Stimulated activated CD8-positive, alpha-beta memory T cell treated with anti-CD3 and anti-CD28 coated beads, Interleukin-7, amount 100 ng/mL, for 1 hour (primary cell): ENCODE measurements at places on chromosomes 3 and 15.

GRCh38 chr3:76754247-76754646, 285.7 kb upstream of the ROBO2 start:
- DNase-seq = no peak

DNA sequence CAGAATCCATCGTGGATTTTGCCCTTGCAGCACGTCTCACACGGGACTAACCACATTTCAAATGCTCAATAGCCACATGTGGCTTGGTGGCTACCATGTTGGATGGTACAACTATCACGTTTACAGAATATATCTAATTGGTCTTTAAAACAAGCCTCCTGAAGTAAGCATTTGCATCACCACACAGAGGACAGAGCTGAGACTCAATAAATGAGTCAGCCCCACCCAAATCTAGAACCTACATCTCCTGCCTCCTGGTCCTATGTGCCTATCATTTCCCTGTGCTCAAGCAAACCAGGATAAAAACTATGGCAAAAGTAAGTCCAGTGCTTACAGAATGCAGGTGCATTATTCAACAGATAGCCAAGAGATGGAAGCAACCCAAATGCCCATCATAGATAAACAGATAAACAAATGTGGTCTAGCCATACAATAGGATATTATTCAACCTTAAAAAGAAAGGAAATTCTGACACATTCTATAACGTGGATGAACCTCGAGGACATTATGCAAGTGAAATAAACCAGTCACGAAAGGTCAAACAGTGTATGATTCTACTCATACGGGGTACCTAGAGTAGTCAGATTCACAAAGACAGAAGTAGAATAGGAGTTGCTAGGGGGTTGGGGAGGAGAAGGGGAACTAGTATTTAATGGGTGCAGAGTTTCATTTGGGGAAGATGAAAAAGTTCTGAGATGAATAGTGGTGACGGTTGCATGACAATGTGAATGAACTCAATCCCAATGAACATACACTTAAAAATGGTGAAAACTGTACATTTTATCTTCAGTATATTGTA, 43.9 kb downstream of the SRGAP3 start:
- DNase-seq = no peak

DNA sequence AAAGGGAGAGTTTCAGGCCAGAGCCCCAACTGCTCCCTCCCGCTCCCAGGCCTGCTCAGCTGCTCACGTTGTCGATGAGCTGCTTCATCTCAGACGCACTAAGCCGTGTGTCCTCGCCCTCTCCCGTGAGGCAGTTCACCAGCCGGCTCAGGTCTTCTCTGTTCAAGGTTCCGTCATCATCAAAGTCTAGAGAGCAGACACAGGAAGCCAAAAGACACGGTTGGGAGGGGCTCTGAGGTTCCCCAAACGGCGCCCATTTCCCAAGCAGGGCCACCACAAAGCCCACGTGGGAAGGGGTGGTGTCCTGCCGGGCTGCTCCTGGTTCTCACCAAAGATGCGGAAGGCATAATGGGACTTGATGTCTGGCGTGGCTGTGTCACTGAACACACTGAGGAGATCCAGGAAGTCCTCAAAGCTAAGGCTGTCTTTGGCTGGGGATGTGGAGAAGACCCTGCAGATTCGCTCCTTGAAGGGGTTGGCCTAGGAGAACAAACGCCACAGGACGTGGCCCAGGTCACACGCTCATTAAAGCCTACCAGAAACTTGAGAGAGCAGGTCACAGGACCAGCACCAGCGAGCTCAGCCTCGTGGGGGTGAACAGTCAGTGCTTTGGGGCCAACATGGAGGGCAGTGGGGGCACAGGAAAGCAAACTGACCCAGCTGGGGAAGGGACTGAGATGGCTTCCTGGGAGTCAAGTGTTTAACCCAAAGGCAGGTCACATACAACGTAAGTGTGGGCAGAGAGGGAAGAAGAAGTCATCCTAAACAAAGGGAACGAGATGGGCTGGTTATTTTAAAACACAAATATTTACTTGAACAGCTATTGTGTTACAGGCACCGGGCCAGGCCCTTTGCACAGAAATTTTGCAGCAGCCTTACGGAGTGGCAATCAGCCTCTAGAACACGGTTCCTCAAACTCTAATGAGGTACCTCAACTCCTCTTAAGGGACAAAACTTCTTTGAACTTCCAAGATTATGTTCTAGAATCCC, 2.4 kb downstream of the CIB1 start:
- peak; percentile 53 for DNase-seq

GRCh38 chr3:42517117-42517516, 14.7 kb downstream of the VIPR1 start:
- DNase-seq = no peak

DNA sequence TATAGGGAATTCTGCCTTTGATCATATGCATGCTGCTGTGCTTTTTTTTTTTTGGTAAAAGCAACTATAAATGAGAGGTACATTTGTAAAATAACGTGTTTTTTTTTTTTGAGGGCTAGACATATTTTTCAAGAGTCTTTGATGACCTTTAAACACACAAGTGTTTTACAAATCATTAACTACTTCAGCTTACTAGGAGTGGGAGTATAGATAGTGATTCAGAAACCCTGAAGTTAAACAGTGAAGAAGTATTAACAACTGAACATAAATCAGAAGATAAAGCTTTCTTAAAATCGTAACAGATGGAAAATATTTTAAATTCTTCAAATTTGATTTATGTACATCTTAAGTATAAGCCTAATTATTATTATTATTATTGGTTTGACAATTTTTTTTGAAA, 2.9 kb upstream of the GMNC start:
- no peak for DNase-seq

- no peak for DNase-seq
Measured at GRCh38 chr3:183638101-183638852, 2.9 kb downstream of the KLHL24 start.

DNA sequence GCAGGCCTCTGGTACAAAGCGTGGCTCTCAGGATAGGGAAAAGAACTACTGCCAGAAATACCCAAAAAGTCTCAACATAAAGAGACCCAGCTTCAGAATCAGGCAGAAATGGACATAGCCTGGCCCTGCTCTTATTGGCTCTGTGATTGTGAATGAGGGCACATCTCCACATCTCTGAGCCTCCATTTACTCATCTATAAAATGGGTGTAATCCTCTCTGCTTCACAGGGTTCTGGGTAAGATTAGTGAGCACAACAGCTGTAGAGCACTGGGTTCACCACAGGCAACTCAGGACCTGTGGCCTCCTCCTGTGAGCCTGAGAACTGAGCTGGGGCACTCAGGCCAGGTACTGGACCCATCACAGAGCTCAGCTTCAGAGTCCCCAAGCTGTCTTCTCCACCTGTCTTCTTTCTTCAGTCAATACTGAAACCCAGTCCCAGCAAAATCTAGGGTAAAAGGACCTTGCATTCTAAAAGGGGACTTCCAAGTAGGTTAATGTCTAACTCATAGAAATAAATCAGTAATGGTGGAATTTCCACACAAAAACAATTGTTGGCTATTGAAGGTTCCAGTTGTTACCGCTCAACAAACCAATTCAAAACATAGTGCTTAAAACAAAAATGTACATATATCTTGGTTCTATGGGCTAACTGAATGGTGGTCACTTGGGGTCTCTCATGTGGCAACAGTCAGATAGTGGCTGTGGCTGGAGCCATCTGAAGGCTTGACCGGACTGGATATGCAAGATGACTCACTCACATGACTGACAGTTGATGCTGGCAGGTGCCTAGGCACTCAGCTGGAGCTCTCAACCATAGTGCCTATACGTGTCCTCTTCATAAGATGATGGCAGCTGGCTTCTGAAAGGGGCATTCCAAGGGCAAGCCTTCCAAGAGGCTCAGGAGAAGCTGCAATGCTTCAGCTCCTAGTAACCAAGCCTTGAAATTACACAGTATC, 47.3 kb downstream of the TRIM42 start:
- no peak for DNase-seq
